Ascending aorta (tissue), 2 donors: ENCODE measurements at places on chromosomes 4 and X. TPM values are rescaled to one million over a fixed set of nuclear protein-coding genes. Genes with fewer than 3 reads are reported as not detected.

FAM13A gene
- total RNA-seq = 13.2 TPM

ASMT gene
- 37.5 TPM for total RNA-seq

PAGE2 gene
- not detected for total RNA-seq

CLDN22 gene
- total RNA-seq = not detected

SPACA5 gene
- not detected for total RNA-seq

NDNF gene
- total RNA-seq = 1.9 TPM

LINC00632 gene
- 93.2 TPM for total RNA-seq

GPR119 gene
- total RNA-seq = not detected

PLCXD1 gene
- total RNA-seq = 3.0 TPM

PDGFRA gene
- total RNA-seq = 58.3 TPM

GRID2 gene
- not detected for total RNA-seq

VCX2 gene
- total RNA-seq = not detected

PASD1 gene
- total RNA-seq = not detected

POF1B gene
- total RNA-seq = 0.21 TPM

DNA sequence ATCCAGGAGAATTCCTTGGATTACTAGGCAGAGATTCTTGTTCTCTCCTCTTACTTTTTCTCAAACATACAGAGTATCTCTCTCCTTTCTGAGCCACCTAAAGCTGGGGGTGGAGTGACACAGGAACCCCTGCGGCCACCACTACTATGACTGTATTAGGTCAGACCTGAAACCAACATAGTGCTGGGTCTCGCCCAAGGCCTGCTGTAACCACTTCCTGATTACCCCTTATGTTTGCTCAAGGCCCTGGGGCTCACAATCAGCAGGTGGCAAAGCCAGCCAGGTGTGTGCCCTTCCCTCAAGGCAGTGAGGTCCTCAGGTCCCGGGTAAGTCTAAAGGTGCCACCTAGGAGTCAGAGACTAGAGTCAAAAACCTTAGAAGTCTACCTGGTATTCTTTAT, 166.4 kb downstream of the PARM1 start:
- H3K36me3 ChIP-seq = no peaks in the 10 kb centered on the region
- DNase-seq = no peak
- H3K27ac ChIP-seq = no peak overlapping the region
- H3K27me3 ChIP-seq = no peaks in the 10 kb centered on the region

- H3K27ac ChIP-seq = no peak overlapping the region
- no peak overlapping the region for H3K4me3 ChIP-seq
- H3K36me3 ChIP-seq = no peaks in the 10 kb centered on the region
- no peaks in the 10 kb centered on the region for H3K27me3 ChIP-seq
- H3K4me1 ChIP-seq = no peaks in the 10 kb centered on the region
Observed at GRCh38 chr4:101527188-101527587, 179.9 kb upstream of the PPP3CA start.

- no peak for DNase-seq
- H3K27me3 ChIP-seq = no peaks in the 10 kb centered on the region
- H3K27ac ChIP-seq = no peak within 1 kb of the TSS
- H3K36me3 ChIP-seq = no peaks in the 10 kb centered on the region
- H3K4me1 ChIP-seq = no peaks in the 10 kb centered on the region
Observed at GRCh38 chr4:36281384-36282106, at the start of gene DTHD1. Gene DTHD1 (plus strand): TSS chr4:36281616. CDS start chr4:36281759, 143 bp downstream.

- DNase-seq = no peak
- H3K27me3 ChIP-seq = no peaks in the 10 kb centered on the region
- no peaks in the 10 kb centered on the region for H3K4me1 ChIP-seq
- no peaks in the 10 kb centered on the region for H3K36me3 ChIP-seq
- H3K27ac ChIP-seq = no peak overlapping the region
Observed at GRCh38 chrX:115400960-115401359, 111.4 kb downstream of the LUZP4 start.

DNA sequence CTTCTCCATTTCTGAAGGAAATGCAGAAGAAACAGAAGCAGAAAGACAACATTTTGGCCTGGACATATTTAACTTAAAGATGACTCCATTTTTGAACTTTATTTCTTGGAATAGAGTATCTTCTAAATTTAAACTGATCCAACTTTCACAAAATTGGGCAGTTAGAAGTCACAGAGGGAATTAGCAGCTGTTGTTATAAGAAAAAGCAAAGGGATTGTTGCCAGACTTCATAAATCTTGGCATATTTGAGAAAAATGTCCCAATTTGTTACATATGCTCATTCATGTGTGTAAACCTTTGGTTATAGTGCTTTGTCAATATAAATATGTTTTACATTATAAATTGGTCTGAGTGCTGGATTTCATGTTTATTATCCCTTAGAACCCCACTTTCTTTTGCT, 3.4 kb downstream of the GLUD2 start:
- H3K4me3 ChIP-seq = no peak overlapping the region
- DNase-seq = no peak
- no peaks in the 10 kb centered on the region for H3K27me3 ChIP-seq
- H3K4me1 ChIP-seq = no peaks in the 10 kb centered on the region
- no peak overlapping the region for H3K27ac ChIP-seq

GRCh38 chr4:61938250-61938846, 738.2 kb downstream of the ADGRL3 start:
- no peaks in the 10 kb centered on the region for H3K4me1 ChIP-seq
- no peak for DNase-seq
- H3K27me3 ChIP-seq = no peaks in the 10 kb centered on the region
- no peak overlapping the region for H3K4me3 ChIP-seq

GRCh38 chr4:107710493-107711459, 9.3 kb downstream of the PAPSS1 start:
- no peaks in the 10 kb centered on the region for H3K4me1 ChIP-seq
- no peak overlapping the region for H3K4me3 ChIP-seq
- no peak for DNase-seq
- H3K36me3 ChIP-seq = no peaks in the 10 kb centered on the region

- no peak overlapping the region for H3K27ac ChIP-seq
- DNase-seq = no peak
- no peaks in the 10 kb centered on the region for H3K4me1 ChIP-seq
- no peaks in the 10 kb centered on the region for H3K36me3 ChIP-seq
- H3K27me3 ChIP-seq = no peaks in the 10 kb centered on the region
Observed at GRCh38 chr4:86845593-86845992, 3.6 kb downstream of the SLC10A6 start.

- no peaks in the 10 kb centered on the region for H3K36me3 ChIP-seq
- no peaks in the 10 kb centered on the region for H3K4me1 ChIP-seq
- H3K4me3 ChIP-seq = no peak overlapping the region
Observed at GRCh38 chr4:150934022-150934421, 81.1 kb downstream of the LRBA start.

- no peak overlapping the region for H3K4me3 ChIP-seq
- DNase-seq = no peak
- H3K4me1 ChIP-seq = no peaks in the 10 kb centered on the region
- H3K36me3 ChIP-seq = no peaks in the 10 kb centered on the region
- no peak overlapping the region for H3K27ac ChIP-seq
Observed at GRCh38 chr4:86564795-86565194, 29.3 kb upstream of the PTPN13 start.

GRCh38 chr4:41012293-41012692, 202.0 kb downstream of the APBB2 start:
- no peak for DNase-seq
- H3K27me3 ChIP-seq = no peaks in the 10 kb centered on the region
- H3K4me3 ChIP-seq = no peak overlapping the region
- H3K4me1 ChIP-seq = peaks cover 9% of the 10 kb centered on the region

DNA sequence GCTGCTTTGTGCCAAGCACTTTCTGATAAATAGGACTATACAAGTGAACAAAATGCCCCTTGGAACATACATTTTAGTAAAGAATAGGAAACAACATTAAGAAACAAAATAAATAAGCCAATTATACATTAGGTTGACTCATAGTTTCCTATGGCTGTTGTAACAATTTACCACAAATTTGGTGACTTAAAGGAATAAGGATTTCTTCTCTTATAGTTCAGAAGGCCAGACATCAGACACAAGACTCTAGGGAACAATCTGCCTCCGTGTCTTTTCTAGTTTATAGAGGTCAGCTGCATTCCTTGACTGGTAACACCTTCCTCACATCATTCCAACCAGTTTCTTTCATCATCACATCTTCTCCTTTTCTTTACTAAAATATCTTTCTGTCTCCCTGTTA, 235.9 kb upstream of the PCDH18 start:
- H3K27me3 ChIP-seq = no peaks in the 10 kb centered on the region
- DNase-seq = no peak
- H3K27ac ChIP-seq = no peak overlapping the region
- H3K4me1 ChIP-seq = no peaks in the 10 kb centered on the region
- no peak overlapping the region for H3K4me3 ChIP-seq

GRCh38 chr4:31592293-31592692, 872.1 kb downstream of the PCDH7 start:
- H3K27me3 ChIP-seq = no peaks in the 10 kb centered on the region
- no peaks in the 10 kb centered on the region for H3K4me1 ChIP-seq
- DNase-seq = no peak
- H3K4me3 ChIP-seq = no peak overlapping the region

GRCh38 chr4:147846318-147847155, 114.6 kb downstream of the ARHGAP10 start:
- H3K4me3 ChIP-seq = no peak overlapping the region
- DNase-seq = no peak
- no peak overlapping the region for H3K27ac ChIP-seq

- H3K27me3 ChIP-seq = no peaks in the 10 kb centered on the region
- no peaks in the 10 kb centered on the region for H3K36me3 ChIP-seq
- H3K4me1 ChIP-seq = peaks cover 4% of the 10 kb centered on the region
- no peak overlapping the region for H3K27ac ChIP-seq
Observed at GRCh38 chr4:164536814-164537213, 217.1 kb upstream of the SMIM31 start.

GRCh38 chrX:46572340-46572936, 1.1 kb upstream of the CHST7 start:
- H3K27me3 ChIP-seq = no peaks in the 10 kb centered on the region
- no peak overlapping the region for H3K4me3 ChIP-seq
- DNase-seq = no peak
- no peaks in the 10 kb centered on the region for H3K4me1 ChIP-seq
- no peaks in the 10 kb centered on the region for H3K36me3 ChIP-seq

- no peaks in the 10 kb centered on the region for H3K36me3 ChIP-seq
- no peak overlapping the region for H3K4me3 ChIP-seq
- no peak overlapping the region for H3K27ac ChIP-seq
Observed at GRCh38 chr4:89800012-89800516, 36.9 kb downstream of the SNCA start.

GRCh38 chrX:68398291-68398690, 35.0 kb downstream of the OPHN1 start:
- no peak overlapping the region for H3K27ac ChIP-seq
- H3K4me3 ChIP-seq = no peak overlapping the region
- H3K27me3 ChIP-seq = no peaks in the 10 kb centered on the region

DNA sequence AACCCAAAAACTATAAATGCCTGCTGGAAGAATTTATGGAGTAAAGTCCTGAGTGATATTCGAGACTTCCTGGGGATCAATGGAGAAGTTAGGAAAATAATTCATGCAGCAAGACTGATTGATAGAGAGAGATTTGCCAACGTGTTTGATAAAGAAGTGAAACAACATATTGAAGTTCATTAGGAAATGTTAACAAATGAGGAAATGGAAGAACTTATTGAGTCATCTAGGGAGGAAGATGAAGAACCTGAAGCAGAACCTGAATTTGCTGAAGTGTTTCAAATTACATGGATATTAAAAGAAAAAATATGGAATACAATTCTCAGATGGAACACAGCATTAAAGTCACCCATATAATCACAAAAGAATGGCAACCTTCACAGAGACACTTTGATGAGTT, 39.0 kb downstream of the DDX60 start:
- H3K27me3 ChIP-seq = no peaks in the 10 kb centered on the region
- peaks cover 16% of the 10 kb centered on the region for H3K36me3 ChIP-seq
- no peak for DNase-seq

GRCh38 chrX:129958083-129958465, 24.4 kb upstream of the BCORL1 start:
- H3K4me3 ChIP-seq = no peak overlapping the region
- no peaks in the 10 kb centered on the region for H3K4me1 ChIP-seq
- no peaks in the 10 kb centered on the region for H3K27me3 ChIP-seq
- H3K36me3 ChIP-seq = no peaks in the 10 kb centered on the region
- no peak for DNase-seq
- no peak overlapping the region for H3K27ac ChIP-seq

DNA sequence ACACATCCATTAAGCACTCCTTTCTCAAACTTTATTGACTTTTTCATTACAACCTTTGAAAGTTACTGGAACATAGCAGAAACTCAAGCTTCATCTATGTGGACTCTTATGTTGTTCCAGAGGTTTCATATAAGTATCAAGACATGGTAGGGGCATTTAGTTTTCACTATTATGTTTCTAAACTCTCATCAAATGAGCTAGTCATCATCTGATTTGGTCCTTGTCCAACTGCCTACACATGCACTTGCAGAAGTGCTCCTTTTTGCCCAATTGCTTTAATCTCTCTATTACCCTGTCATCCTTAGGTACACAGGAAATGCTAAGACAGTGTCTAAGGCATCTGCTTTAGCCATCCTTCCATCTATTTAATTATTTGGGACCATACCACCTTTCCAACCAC, 42.2 kb upstream of the EPGN start:
- no peak for DNase-seq
- H3K27me3 ChIP-seq = no peaks in the 10 kb centered on the region
- no peaks in the 10 kb centered on the region for H3K4me1 ChIP-seq
- no peak overlapping the region for H3K27ac ChIP-seq
- H3K36me3 ChIP-seq = no peaks in the 10 kb centered on the region

GRCh38 chr4:108047199-108047598, 57.5 kb downstream of the HADH start:
- H3K4me3 ChIP-seq = no peak overlapping the region
- H3K4me1 ChIP-seq = no peaks in the 10 kb centered on the region
- DNase-seq = no peak
- H3K27me3 ChIP-seq = no peaks in the 10 kb centered on the region

DNA sequence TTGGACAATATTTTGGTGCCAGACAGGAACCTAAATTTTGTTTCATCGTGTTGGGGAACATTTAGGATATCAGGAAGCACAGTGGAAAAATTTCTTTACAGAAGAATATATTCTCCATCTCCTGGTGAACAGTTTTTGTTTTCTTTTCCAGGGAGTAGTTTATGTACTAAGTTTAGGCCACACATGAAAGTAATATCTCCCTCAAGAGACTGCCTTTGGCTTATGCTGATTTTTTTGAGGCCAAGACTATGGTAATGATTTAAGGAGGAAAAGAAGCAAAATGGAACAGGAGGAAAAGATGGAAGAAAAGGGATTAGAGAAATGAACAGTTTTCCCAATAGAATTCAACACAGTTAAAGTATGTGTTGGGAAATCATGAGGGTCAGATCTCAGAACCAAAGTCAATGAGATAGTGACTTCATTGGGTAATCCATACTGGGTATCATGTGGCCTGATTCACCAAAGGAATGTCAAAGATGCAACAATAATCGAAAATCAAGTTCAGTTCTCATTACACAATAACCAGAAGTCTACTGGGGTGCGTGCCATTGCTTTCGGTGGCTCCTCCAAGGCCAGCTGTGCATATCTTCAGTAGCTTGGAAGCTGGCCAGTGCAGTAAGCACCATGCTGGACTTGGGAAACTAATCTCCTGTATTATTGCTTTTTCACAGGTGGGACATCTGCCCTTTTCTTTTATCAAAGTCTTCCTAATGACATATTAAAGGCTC, 234.8 kb downstream of the COL25A1 start:
- no peaks in the 10 kb centered on the region for H3K27me3 ChIP-seq
- no peak for DNase-seq
- H3K4me1 ChIP-seq = no peaks in the 10 kb centered on the region
- H3K4me3 ChIP-seq = no peak overlapping the region
